ENCODE measurements at places on chromosomes 5 and 9.

GRCh38 chr9:16809912-16810610 is 60.4 kb downstream of the BNC2 start:
- DNase-seq, result no peak

GRCh38 chr9:93080406-93080805 is 15.6 kb upstream of the CARD19 start:
- no peak for DNase-seq

DNA sequence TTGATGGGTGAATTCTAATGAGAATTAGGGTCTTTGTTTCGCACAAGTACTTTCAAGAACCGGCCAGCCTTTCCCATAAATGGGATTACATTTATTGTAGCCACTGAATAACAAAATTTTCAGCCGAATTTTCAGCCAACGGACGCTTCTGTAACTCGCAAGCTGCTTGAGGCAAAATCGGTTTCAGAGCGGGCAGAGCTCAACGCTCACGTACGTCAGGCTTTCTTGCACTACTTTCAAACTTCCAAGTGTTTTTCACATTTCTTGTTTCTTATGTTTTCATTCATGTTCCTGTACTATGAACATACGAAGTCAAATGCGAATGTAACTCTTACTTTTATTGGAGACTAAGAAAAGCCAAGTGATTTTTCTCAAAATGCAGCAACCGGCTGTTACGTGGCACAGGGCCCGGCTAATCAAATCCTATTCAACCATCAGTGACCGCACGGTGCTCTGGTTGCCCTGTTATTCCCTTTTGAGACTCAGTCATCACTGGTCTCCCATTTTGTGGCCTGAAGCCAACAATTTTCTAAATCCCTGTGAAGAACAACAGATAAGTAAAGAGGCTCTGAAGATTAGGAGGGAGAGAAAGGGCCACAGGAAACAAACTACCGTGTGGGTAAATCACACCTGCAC is 68.5 kb downstream of the SLC28A3 start:
- DNase-seq, result no peak

DNA sequence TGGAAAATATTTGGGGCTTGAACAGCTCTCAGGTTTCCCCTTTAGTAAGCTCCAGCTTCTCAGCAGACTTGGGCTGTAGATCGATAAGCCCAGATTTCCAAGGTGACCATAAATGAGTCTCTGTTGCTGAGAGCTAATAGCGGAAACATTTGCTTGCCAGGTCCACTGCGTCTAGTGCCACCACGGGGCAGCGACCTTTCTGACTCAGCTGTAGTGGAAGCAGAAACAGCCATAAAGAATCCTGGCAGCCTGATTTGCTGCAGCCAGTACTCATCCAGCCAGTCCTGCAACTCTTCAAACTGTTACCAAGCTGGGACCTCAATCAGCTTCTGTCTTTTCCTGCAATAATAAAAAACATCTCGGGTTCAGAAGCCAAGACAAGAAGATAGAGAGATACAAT is 241.7 kb downstream of the DOCK8 start:
- no peak for DNase-seq

GRCh38 chr9:89281106-89281505 is 29.9 kb upstream of the CKS2 start:
- DNase-seq, result no peak

DNA sequence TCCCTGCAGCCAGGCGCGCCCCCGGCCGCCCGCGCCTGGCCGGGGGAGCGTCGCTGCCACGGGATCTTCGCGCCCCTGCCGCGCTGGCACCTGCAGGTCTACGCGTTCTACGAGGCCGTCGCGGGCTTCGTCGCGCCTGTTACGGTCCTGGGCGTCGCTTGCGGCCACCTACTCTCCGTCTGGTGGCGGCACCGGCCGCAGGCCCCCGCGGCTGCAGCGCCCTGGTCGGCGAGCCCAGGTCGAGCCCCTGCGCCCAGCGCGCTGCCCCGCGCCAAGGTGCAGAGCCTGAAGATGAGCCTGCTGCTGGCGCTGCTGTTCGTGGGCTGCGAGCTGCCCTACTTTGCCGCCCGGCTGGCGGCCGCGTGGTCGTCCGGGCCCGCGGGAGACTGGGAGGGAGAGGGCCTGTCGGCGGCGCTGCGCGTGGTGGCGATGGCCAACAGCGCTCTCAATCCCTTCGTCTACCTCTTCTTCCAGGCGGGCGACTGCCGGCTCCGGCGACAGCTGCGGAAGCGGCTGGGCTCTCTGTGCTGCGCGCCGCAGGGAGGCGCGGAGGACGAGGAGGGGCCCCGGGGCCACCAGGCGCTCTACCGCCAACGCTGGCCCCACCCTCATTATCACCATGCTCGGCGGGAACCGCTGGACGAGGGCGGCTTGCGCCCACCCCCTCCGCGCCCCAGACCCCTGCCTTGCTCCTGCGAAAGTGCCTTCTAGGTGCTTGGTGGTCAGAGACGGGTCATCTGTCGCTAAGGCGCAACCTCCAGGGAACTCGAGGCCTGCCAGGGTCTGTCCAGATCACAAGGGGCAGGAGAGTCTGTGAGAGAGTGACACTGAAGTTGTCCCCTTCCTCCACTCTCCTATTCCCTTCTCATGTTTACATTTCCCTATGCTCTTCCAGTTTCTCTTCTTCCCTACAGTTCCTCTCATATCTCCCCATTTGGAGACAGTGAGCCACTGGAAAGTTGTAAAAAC is 1.3 kb downstream of the GPR150 start:
- DNase-seq, result peak; percentile 46

DNA sequence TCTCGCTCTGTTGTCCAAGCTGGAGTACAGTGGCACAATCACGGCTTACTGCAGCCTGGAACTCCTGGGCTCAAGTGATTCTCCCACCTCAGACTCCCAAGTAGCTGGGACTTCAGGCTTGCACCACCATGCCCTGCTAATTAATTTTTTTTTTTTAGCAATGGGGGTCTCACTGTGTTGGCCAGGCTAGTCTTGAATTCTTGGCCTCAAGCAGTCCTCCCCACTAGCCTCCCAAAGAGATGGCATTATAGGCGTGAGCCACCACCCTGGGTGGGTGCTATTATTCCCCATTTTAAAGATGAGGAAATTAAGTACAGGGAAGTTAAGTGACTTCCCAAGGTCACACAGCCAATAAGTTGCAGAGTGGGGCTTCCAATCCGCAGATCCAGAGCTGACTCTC is 1.7 kb downstream of the NNT start:
- DNase-seq, result no peak

DNA sequence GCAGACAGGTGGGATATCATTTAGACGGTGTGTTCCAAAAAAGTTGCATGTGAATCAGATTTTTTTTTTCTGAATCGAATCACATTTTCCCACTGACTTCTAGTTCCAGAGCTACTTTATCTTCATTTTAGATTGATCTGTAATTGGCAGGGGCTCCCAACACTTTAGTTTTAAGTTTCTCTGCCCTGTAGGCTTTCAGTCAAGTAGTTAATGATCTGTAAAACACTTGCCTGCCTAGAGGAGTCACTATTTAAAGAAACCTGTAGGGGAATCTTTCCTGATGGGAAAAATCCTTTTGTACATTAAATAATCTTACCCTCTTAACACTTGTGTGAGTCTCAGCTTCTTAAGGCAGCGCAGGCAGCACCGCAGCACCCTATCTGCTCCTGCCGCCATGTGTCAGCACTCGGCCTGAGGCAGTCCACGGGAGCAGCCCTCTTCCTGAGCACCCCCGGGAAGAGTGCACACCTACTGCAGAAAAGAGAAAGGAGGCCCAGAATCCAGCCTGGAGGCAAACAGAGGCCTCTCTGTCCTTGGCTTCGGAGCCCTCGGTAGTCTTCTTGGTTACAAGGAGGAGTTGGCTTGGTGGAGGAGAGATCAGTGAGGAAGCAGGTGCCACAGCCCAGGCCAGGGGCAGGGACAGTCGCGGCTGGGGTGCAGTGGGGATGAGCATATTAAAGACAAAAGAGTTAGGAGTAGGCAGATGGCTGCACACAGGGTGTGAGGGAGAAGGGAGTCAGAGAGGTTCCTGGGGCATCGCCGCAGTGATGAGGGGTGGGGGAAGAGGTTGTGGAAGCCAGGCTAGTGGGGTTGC is 209.3 kb downstream of the GAPVD1 start:
- DNase-seq, result no peak

All from stimulated activated CD4-positive, alpha-beta T cell treated with anti-CD3 and anti-CD28 coated beads, Interleukin-2, amount 100 ng/mL, for 48 hours (primary cell).